ENCODE measurements at places on chromosomes 2 and 18. TPM values are rescaled to one million over a fixed set of nuclear protein-coding genes. Genes with fewer than 3 reads are reported as not detected.

ZBTB7C gene
- 0.17 TPM for total RNA-seq

- DNase-seq, result no peak
These were observed 6.7 kb upstream of the B3GNT7 start for GRCh38 chr2:231388725-231389346.

GRCh38 chr2:3433776-3434400 is 54.4 kb downstream of the TRAPPC12 start:
- no peak for DNase-seq

DNA sequence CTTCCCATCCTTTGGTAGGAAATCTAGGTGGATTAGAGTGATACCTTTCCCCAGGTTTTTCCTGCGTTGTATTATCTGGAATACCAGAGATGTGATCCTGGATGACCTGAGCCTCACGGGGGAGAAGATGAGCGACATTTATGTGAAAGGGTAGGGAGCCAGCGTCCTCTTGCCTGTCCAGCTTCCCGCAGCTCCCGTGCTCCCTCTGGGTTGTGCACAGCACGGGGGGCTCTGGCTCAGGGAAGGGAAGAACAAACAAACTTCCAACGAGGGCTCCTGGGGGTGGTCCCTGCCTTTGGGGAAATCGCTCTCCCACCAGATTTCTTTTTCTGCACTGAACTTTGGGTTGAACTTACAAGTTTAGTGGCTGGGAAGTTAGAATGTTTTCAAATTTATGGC is 215.7 kb downstream of the DYSF start:
- DNase-seq, result no peak

- DNase-seq, result peak; percentile 34
These were observed 80.9 kb upstream of the CCDC85A start for GRCh38 chr2:56102866-56103265.

DNA sequence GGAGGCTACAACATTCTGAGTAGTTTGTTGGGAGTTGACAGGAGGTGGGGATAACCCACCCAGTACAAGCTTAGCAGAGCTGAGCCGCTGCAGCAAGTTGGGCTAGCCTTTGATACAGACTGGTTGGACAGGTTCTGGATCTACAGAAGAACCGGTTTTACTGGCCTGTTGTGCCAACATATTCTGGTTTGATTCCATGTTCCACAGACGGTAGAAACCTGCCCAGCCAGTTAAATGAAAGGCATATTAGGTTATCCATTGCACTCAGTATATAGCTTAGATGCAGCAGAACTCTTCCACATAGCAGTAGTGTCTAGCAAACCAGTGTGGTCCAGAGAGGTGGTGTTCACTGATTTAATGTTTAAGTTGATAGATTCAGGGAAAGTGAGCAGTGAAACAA is 19.3 kb upstream of the RBBP8 start:
- DNase-seq, result no peak
